Smooth muscle cell of bladder (primary cell): ENCODE measurements at places on chromosomes 6 and 20. TPM values are rescaled to one million over a fixed set of nuclear protein-coding genes. Genes with fewer than 3 reads are reported as not detected.

SMPD2 gene
- 13.7 and 14.4 TPM in 2 replicates for total RNA-seq

RBPJL gene
- not detected in 2 replicates for total RNA-seq

CMTR1 gene
- 35.4 and 38.6 TPM in 2 replicates for total RNA-seq

PTCHD4 gene
- total RNA-seq, result 3.0 and 5.5 TPM in 2 replicates

THEMIS gene
- under 0.01 TPM in 1 of 2 replicates, not detected in the other for total RNA-seq

GSTA3 gene
- total RNA-seq, result not detected in 2 replicates

FOXS1 gene
- 0.09 TPM in 1 of 2 replicates, not detected in the other for total RNA-seq

MAP3K4 gene
- total RNA-seq, result 38.1 and 38.3 TPM in 2 replicates

ZNF341 gene
- 0.85 and 1.1 TPM in 2 replicates for total RNA-seq

TBXT gene
- not detected in 2 replicates for total RNA-seq

TRIM31 gene
- not detected in 2 replicates for total RNA-seq

UBE3D gene
- total RNA-seq, result 4.8 and 5.5 TPM in 2 replicates

RAD21L1 gene
- 0.14 and 0.18 TPM in 2 replicates for total RNA-seq

PNPLA1 gene
- total RNA-seq, result under 0.01 TPM in 1 of 2 replicates, not detected in the other

RHAG gene
- total RNA-seq, result not detected in 2 replicates

TAP2 gene
- total RNA-seq, result 15.8 and 21.7 TPM in 2 replicates

MUCL3 gene
- total RNA-seq, result not detected in 2 replicates

TMEM63B gene
- 23.9 and 37.0 TPM in 2 replicates for total RNA-seq

TOMM6 gene
- total RNA-seq, result 49.6 and 59.4 TPM in 2 replicates

ADGB gene
- total RNA-seq, result not detected in 2 replicates

PKIB gene
- total RNA-seq, result 1.1 and 26.0 TPM in 2 replicates

PTGIS gene
- 210 and 605 TPM in 2 replicates for total RNA-seq
